Esophagus squamous epithelium (tissue), 5 donors: ENCODE measurements at places on chromosomes 2 and 18.

DNA sequence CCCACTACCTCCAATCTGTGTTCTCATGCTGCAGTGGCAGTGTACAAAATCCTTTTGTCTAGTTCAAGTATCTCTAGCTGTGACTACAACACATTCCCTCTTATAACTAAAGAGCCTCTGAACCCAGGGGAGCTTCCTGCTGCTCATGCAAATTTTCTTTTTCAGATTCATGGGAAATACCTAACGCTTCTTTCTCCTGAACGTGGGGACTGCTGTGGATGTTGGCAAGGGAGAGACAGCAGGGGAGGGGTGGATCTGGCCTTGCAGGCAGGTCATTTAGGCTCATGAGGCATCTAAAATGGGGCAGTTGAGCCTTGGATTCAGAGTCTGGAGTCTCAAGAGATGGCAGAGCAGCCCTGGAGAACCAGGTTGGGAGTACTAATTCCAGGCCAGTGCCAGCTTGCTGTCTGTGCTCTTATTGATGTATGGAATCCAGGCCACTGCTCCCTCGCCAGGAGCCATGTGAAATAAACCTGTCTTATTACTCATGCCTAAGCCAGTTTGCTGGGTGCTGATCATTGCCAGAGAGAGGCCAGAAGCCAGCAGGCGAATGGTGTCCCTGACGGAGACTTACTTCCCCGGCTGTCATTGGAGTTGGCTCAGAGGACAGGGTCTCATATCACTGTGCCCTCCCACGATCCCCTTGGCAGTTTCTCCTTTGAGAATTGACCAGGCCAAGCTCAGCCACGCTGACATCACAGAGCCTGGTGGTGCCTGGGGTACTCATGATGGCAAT lies 29.2 kb upstream of the TNP1 start:
- DNase-seq = no peak

DNA sequence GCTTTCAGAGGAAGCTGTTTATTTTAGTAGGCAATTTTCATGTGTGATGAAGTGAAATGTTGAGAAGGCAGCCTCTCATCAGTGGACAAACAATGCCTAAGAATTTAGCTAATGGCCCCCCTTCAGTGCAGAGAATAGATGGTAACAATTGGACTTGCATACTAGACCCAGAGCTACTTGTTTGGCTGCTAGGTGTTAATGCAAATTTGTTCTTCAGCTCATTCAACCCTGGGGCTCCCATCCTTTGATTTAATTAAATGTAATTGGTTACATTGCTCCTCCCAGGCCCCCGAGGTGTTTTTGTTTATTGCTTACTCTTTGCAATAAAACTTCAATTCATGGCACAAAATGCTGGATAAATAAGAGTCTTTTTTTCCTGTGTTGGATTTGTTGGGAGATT lies 68.6 kb downstream of the CAMKMT start:
- no peak for DNase-seq

DNA sequence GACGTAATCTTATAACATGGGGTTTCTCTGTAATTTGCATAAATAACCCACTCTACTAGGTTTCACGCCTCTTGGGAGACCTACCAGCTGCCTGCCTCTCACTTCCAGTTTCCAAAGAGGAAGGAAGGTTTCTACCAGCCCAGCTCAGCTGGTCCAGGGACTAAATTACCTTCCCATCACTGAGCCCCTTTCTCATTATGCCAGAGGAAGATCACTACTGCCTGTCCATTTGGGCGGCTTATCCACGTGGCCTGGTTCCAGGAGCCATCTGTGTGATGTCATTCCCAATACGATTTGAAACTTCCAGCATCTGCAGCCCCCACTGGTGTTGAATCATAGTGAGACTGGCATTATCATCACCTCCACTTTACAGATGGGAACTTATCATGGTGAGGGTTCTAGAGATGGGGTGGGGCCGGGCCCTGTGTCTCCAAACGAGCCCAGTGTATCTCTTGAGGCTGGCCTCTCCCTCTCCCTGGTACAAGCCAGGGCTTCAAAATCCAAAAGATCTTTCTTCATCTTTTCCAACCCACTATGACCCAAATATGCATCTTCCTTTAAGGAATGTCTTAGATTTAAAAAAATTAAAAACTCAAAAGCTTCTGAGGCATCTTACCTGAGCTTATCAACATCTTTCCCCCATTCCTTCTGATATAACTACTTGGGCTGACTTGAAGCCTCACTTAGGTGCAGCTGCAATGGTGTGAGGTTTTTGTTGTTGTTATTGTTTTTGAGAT lies 140.8 kb downstream of the DDX1 start:
- no peak for DNase-seq

DNA sequence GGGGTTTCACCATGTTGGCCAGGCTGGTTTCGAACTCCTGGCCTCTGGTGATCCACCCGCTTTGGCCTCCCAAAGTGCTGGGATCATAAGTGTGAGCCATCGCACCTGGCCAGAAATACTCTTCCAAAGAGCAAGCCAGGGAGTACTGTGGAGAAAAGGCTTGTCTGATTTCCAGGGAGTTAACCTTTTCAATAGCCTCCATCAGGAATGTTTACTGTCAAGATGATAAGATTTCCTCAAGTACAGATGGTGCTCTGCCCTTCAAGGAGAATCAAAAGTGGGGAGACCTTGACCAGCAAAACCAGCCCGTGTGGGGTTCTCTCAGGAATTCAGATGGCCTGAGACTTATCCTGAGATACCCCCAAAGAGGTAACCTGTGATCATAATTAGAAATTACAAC lies 237.2 kb downstream of the PRKCE start:
- no peak for DNase-seq

- DNase-seq = no peak
Observed at GRCh38 chr2:105121434-105121833, 83.6 kb downstream of the MRPS9 start.

GRCh38 chr2:213246497-213247281 lies 37.6 kb upstream of the SPAG16 start:
- no peak for DNase-seq

GRCh38 chr2:214630402-214631045 lies 179.0 kb downstream of the BARD1 start:
- no peak for DNase-seq

GRCh38 chr2:38233231-38233983 lies 143.7 kb downstream of the ATL2 start:
- DNase-seq = no peak

DNA sequence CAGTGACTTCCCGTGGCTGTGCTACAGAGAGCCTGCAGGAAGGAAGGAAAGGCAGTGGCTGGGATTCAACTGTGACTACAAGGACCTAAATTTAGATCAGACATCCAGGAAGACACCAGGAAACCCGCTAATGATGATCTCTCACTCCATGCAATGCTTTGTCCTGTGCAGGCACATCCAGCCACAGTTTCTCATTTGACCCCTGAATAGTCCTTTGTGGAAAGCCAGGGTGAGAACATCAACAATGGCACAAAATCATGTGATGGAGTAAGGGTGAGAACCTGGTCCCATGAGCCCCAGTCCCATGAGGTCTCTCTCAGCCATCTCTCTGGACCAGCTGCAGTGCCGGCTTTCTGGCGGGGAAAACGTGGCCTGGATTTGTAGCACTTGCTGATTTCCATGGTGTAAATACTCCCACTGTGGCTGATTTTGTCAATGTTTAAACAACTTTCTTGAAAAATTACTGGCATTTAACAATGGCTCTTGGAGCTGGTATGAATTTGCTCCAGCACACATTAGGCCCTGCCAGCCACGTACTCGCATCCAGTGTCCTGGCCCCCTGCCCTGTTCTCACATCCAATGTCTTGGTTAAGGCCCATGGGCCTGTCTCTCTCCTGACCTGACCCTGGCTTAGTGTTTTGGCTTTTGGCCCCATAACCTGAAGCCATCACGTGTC lies 159.0 kb upstream of the HAAO start:
- no peak for DNase-seq

DNA sequence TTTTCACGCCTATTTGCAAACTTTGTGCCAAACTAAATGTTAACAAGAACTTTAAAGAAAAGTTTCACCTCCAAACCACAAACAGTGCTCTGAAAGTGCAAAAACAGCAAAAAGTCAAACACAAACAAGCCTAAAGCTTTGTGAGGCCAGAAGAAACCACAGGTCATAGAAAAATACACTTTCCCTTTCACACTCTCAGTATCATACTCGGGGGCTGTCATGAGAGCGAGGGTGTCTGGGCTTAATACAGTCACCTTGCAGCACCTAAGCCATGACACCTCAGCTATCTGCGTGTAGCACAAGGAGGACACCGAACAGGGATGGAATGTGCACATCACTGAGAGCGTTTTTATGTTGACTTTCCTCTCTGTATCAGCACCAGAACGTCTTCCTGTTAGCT lies 26.6 kb upstream of the SEH1L start:
- DNase-seq = no peak
